NCI-H226 (cell line): ENCODE measurements at places on chromosomes 7 and 10.

- no peak for DNase-seq
These were observed 568.7 kb upstream of the LRRN3 start for GRCh38 chr7:110522061-110522760.

- DNase-seq = no peak
These were observed 44.3 kb downstream of the TRRAP start for GRCh38 chr7:98922392-98923187.

- no peak for DNase-seq
These were observed 151.1 kb downstream of the SH3PXD2A start for GRCh38 chr10:103703941-103704919.

DNA sequence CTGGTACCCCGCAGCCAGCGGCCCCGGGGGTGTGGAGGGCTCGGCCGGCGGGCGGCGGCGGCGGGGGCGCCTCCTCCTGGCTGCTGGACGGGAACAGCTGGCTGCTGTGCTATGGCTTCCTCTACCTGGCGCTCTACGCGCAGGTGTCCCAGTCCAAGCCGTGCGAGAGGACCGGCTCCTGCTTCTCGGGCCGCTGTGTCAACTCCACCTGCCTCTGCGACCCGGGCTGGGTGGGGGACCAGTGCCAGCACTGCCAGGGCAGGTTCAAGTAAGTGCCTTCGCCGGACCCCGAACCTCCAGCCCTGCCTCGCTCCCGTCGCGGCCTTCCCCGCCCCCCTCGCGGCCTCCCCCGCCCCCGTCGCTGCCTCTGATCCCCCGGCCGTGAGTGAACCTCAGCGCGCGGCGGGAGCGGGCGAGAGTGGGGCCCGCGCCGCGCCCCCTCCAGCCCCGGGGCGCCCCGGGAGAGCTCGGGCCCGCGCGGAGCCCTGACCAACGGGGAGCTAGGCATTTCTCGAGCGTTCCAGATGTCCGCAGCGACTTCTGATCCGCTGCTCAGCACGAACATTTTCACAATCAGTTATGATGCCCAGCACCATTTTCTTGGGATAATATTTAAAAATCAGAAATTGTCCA is 727 bp downstream of the ATRNL1 start:
- no peak for DNase-seq

DNA sequence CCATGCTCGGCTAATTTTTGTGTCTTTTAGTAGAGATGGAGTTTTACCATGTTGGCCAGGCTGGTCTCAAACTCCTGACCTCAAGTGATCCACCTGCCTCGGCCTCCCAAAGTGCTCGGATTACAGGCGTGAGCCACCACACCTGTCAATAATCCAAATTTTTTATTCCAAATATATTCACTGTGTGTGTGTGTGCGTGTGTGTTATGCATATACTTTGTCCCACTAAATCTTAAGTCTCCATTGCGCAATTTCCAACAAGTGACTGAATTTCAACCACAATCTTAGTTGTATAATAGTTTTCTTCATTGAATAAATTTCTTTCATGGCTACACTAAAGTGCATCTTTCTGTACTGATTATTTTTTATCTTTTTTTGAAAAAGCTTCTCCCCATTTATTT is 2.7 kb downstream of the KRIT1 start:
- no peak for DNase-seq

DNA sequence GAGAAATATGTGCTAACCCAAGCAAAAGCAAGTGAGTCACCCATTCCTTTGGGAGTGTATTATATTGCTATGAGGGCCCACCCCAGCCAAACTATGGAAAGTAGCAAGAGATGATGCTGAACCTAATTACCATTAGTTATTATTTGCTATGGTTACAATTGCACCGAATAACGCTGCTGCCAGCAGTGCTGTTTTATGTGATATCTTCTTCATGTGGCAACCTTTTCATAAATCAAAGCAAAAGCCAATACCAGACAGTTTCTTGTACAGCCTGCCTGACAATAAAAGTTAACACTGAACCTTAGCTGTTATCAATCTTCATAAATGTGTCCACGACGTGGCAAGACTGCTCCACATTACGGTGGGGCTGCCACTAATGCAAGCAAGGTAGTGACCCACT is 241.7 kb upstream of the PLXNA4 start:
- no peak for DNase-seq

DNA sequence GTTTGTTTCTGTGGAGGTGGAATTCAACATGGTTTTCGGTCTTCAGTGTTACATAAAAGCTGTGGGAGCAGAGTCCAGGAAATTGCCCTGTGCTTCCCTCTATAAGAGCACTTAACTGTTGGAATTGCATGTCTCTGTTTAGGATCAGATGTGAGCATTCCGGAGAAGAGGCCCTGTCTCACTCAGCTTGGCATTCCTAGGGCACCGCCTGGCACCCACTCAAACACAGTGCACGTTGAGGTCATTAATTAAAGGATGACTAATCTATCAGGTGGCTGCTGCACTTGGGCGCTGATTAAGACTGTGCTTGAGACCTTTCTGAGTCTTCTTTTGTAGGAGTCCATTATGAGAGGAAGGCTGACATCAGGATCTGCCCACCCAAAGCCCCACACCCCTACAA is 82.8 kb upstream of the VIPR2 start:
- DNase-seq = no peak

GRCh38 chr7:133313575-133313974 is 60.7 kb downstream of the EXOC4 start:
- DNase-seq = no peak

DNA sequence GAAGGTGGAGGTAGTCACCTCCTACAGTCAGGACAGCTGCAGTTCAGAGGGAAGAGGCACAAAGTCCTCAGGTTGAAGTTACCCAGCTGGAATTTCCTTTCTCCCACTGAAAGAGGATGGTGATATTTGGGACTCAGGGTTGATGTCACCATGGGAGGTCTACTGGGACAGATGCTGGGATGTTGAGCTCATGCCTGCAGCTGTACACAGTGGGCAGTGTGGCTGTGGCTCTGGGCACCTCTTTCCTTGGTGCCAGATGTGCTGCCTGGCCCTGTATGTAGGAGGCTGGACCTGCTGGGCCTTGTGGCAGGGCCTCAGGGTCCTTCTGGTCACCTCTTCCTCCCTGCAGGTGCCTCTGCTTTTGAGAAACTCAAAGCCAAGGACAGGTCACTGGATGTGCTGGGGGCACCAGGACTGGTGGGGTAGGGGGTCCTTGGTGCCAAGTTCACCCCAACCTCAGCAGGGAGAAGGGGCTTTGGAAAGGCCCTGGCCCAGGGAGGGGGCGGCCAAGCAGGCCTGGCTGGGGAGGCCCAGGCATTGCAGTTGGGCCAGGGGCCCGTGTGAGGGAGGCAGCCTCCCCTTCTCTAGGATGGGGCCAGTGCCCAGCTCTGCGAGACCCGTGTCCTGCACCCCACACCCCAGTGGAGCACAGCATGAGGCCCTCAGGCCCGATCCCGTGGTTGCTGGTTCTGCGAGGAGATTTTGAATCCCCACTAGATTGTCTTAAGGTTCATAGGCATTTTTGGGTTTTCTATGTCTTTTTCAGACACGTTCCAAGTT is 103.1 kb downstream of the BMS1 start:
- no peak for DNase-seq

- peak; percentile 20 for DNase-seq
These were observed 134.9 kb upstream of the CACNA2D1 start for GRCh38 chr7:82578430-82578829.

GRCh38 chr10:96233959-96234358 is 37.4 kb downstream of the BLNK start:
- DNase-seq = no peak

DNA sequence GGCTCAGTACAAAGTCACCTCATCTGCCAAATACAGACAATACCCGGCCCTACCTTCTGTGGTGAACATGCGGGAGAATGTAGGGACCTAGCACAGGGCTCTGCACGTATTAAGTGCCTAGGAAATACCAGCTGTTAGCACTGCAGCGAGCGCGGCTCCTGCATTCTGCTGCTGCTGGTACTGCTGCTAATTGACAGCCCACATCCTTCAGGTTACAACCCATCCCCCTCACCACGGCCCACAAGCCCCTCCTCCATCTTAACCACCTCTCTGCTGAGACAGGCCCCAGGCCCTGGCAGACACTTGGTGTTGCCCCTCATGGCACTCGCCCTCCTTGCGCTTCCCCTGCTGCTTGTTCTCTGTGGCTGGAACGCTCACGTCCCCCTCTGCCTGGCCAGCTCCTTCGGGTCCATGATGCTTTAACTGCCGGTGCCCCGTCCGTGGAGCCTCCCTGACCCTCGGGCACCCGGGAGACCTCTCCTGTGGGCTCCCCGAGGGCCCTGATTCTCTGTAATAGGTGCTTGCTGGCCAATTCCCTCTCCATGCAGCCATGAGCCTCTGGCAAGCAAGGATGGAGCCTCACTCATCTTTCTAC is 53.3 kb upstream of the LOXL4 start:
- no peak for DNase-seq

DNA sequence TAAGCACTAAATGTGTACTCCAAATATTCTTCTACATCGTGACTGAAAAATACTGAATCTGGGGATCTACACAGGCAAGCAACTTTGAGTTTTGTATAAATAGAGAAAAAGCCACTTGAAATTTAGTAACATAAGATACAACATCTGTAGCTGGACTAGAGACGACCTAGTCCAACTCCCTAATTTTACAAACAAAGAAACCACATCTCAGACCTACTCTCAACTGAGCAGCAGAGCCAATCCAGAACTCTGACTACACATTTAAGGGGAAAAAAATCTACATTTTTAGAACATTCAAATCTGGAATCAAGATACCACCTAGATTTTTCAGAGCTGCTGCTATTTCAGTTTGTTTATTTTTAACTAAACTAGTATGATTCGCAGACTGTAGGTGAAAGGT is 88.9 kb downstream of the CABCOCO1 start:
- no peak for DNase-seq

GRCh38 chr10:91022924-91023699 is 102.2 kb upstream of the ANKRD1 start:
- no peak for DNase-seq

DNA sequence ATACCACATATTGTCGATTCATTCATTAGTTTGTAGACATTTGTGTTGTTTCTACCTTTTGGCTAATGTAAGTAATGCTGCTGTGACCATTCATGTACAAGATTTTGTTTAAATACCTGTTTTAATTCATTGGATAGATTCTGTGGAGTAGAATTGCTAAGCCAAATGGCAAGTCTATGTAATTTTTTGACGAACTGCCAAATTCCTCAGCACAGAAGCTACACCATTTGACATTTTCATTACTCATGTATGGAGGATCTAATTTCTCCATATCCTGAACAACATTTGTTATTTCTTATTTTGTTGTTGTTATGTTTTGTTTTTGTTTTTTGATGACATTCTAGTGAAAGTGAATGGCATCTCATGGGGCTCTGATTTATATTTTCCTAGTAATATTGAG is 1351.3 kb upstream of the SORCS1 start:
- DNase-seq = no peak

DNA sequence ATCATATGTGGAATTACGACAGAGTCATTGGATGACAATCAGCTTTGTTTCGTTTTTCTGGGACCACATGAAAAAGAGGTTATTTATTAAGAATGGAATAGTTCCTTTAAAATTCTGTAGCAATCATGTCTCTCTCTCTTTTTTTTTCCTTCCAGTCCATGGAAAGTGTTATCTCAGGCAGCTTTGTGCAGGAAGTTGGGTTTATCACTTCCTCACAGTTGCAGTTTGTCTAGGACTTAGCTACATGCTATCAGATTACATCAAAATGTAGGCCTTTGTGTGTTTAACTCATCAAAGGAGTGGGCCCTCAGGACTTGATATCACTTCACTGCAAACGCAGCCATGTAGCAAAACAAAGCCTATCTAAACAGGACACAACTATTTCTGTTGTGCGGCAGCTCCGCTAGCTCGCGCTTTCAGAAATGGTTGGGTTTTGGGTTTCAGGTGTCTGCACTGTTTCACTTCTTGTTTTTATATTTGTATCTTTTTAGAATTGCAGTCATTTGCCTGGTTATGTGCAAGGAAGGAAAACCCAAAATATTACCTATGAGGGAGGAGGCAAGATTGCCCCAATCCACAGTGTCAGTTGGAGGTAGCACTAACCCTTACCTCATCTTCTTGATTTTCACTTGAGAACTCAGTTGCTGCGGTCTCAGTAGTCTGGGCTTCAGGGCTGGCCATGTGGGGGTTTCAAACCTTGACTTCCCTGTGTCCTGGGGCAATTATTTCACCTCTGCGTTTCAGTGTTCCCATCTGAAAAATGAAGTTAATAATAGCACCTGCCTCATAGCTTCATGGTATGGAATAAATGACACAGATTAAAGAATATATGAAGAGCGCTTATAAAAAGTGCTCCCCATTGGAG is 66.7 kb downstream of the HHEX start:
- peak; percentile 28 for DNase-seq

DNA sequence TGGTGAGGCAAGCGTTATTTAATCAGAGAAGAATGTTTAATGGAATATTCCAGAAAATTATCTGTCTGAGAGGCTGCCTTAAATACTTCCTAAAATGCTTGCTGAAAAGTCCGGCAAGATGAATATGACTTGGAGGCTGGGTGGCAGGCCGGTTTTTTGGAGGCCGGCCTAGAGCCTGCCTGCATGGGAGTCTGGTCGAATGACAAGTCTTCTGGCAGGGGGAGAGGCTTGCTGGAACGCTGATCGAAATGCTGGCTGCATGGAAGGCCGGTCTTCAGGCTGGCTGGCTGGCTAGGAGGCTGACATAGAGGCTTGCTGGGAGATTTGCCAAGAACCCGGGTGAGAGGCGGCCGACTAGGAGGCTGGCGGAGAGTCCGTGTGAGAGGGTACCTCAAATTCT is 135.7 kb downstream of the OR13A1 start:
- no peak for DNase-seq

DNA sequence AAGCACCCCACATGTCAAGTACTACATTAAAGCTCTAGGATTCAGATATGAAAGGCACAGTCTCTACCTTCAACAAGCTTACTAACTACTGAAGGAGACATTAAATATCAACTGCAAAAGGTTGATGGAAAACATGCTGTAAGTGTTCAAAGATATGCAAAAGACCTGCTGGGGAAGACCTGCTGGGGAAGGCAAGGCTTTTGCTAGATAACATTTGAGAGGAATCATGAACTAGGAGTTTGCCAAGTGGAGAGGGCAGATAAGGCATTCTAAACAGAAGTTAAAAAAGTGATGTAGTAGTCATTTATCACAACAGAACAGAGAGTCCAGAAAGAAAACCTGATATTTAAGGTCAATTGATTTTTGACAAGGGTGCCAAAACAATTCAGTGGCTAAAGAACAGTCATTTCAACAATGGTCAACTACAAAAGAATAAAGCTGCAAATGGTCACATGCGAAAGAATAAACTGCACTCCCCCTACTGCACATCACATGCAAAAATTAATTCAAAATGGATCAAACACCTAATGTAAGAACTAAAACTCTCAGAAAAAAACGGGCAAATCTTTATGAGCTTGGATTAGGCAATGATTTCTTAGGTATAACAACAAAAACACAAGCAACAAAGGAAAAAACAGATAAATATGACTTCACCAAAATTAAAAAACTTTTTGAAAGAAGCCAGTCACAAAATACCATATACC is 23.0 kb upstream of the MSS51 start:
- no peak for DNase-seq

DNA sequence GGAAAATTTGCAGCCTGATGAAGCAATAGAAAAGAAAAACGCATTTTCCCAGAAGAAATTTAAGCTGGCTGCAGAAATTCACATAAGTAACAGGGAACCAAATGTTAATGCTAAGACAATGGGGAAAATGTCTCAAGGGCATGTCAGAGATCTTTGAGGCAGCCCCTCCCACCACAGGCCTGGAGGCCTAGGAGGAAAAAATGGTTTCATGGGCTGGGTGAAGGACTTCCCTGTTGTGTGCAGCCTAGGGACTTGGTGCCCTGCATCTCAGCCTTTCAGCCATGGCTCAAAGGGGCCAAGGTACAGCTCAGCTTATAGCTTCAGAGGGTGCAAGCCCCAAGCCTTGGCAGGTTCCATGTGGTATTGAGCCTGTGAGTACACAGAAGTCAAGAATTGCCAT is 476.1 kb upstream of the DPP6 start:
- DNase-seq = no peak
